ENCODE measurements at places on chromosomes 6 and 20.

DNA sequence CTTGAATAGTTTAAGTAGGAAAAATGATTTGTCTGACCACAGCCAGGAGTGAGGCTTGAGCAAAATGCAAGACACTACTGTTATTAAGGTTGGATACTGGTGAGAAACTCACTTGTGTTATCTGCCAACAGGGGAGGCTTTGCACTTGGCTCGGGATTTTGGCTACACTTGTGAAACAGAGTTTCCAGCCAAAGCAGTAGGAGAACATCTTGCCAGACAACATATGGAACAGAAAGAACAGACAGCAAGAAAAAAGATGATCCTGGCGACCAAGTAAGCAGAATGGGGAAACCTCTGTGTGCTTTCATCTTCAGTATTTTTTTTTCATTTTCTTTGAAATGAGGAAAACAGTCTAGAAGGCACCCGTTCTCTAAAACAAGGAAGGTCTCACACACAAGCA lies 31.6 kb downstream of the TFAP2D start:
- no peak for DNase-seq

GRCh38 chr20:13676682-13677081 lies 38.0 kb upstream of the TASP1 start:
- DNase-seq = no peak

DNA sequence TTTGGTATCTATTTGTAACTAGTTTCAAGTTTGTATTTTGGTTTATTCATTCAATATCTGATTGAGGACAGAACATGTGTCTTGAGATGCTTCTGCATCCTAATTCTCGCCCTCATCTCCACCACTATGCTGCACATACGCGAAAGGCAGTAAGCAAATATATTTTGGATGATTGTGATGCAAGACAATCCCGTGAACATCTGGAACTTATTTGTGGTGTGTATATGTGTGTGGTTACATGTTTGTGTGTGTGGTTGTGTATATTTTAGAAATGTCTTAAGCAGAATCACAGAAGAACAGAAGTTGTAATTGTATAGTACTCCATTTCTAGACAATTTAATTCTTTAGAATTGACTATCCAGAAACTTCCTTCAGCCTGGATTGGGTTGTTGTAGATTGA lies 35.1 kb upstream of the RNF144B start:
- DNase-seq = no peak

DNA sequence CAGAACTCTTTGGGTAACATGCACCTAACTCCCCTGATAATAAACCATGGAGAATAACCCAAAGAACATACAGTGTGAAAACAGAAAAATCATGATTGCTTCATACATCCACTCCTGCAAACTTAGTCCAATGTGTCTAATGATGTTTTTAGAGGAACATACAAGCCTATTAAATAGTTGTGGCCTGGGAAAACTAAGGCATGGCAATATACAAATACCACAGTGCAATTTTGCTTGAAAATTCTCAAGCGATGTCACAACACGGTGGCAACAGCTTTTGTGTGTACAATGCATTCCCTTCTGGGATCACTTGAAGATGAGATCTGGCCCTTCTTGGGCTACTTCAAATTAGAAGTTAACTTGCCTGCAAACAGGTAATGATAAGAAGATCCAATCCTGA lies 16.7 kb downstream of the MAP3K5 start:
- no peak for DNase-seq

GRCh38 chr6:134034478-134034877 lies 17.9 kb downstream of the SLC2A12 start:
- DNase-seq = no peak

GRCh38 chr6:44430326-44430725 lies 42.8 kb downstream of the CDC5L start:
- no peak for DNase-seq
